ENCODE measurements at places on chromosomes 2 and 18.

- no peak for DNase-seq
These were observed 7.0 kb downstream of the USP34 start for GRCh38 chr2:61463769-61464475.

DNA sequence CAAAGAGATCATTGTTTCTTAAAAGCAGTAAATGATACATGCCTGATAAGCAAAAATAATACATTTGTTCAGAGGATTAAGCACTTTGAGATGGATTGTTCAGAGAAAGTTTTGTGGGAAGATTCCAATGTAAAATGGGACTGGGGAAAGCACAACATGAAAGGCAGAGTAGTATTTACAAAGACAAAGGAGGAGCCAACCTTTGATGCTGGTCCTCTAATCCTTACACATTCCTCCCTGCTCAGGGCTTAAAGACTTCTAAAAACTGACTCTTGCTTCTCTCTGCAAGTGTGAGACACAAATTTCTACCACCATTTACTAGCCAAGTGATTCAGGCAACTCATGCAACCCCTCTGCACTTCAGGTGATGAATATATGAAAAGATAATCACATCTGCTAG, 47.2 kb upstream of the REG3G start:
- no peak for DNase-seq

DNA sequence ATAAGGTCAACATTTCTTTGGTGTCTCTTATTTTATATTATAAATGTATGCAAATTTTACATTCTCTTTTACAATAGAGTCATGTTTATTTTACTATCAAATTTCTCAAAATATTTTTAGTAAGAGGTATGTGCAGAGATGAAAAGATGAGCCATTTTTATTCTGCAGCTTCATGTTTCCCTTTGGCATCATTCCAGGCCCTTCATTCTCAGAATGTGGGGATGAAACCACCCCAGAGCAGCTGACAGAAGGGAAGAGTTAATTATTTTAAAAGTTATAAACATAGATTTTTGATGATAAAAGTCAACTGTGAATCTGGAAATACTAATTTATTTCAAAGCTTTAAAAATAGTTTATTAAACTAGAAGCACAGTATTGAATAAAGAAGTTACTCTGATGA, 12.8 kb upstream of the FSHR start:
- DNase-seq = no peak

- DNase-seq = no peak
These were observed 767.0 kb upstream of the RAB6C start for GRCh38 chr2:129212299-129212958.

GRCh38 chr18:66872277-66872676, 268.4 kb upstream of the CDH19 start:
- DNase-seq = no peak

DNA sequence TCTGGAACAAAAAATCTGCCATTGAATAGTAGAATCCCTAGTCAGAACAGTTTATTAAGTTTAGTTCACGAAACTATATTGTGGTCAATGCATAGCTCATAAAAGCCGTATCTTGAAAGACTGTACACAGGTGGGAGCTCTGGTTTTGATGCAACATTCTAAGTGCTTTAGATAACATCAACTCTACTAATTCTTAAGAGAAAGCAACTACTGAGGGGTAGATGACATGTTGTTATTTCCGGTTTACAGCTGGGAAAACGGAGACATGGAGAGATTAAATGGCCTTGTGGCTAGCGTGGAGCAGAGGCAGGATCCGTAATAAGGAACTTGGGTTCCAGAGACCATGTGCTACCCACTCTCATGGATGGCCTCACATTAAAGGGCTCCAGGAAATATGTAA, 4.2 kb upstream of the ITGA6 start:
- no peak for DNase-seq

- no peak for DNase-seq
These were observed 3.1 kb downstream of the STK39 start for GRCh38 chr2:168244318-168244717.

DNA sequence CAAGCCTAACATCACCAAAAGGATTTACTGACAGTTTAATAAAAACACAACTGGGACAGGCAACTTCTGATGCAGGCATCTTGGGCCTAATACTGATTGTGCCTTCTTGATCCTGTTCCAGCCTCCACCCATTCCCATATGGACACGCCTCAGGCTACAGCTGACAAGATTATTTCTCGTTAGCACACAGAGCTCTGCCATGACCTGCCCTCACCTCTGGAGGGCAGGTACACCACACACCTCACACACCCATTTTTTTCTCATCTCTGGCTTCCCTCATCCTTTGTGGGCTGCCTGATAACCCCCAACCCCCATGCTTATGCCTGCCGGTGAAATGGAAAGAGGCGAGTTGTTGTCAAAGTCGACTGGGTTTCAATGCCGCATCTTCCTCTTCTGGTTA, 147.0 kb downstream of the ANTXR1 start:
- no peak for DNase-seq

Measured in substantia nigra (tissue), 51 donors.